Upper lobe of left lung (tissue), 6 donors: ENCODE measurements at places on chromosomes 12 and 14.

DNA sequence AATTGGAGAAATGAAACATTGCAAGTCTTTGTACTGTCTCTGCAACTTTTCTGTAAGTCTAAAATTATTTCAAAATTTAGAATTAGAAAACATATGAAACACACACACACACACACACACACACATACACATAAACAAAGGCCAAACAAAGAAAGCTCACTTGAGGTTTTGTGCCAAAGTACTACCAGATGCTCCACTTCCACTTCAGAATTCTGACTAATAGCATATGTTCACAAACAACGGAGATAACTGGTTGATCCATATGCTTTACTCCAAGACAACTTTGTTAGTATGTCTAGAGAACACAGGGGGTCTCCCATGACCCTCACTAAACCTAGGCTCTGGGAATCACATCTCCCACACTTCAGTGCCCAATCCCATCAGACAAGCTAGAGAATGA is 133.8 kb upstream of the CLEC14A start:
- no peak overlapping the region for H3K4me3 ChIP-seq
- H3K27me3 ChIP-seq = no peaks in the 10 kb centered on the region
- H3K27ac ChIP-seq = no peak overlapping the region
- DNase-seq = no peak
- H3K4me1 ChIP-seq = no peaks in the 10 kb centered on the region
- no peaks in the 10 kb centered on the region for H3K36me3 ChIP-seq

- H3K27ac ChIP-seq = no peak overlapping the region
- no peaks in the 10 kb centered on the region for H3K27me3 ChIP-seq
- H3K4me1 ChIP-seq = no peaks in the 10 kb centered on the region
- H3K4me3 ChIP-seq = no peak overlapping the region
- no peak for DNase-seq
Observed at GRCh38 chr12:90399357-90399756, 555.6 kb downstream of the CCER1 start.

- no peak overlapping the region for H3K27ac ChIP-seq
- H3K4me1 ChIP-seq = no peaks in the 10 kb centered on the region
- no peaks in the 10 kb centered on the region for H3K36me3 ChIP-seq
- no peaks in the 10 kb centered on the region for H3K27me3 ChIP-seq
Observed at GRCh38 chr14:101235335-101236103, 325.8 kb upstream of the DIO3 start.

DNA sequence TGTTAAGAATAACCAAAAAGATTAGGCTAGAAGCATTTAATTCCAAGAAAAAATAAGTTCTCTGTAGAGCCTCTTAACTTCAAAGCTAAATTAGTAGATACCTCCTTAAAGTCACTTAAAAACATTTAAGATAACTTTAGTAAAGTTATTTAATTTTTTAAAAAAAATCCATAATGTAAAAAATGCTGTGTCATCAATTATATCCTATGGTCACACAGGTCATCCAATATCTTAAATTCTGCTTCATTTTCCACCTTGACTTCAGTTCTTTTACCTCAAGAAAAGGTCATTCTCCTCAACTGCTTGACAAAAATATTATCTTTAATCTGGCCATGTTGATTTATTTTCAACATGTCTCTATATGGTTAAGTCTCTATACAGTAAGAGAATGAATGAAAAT is 274.3 kb downstream of the PRKD1 start:
- H3K27ac ChIP-seq = no peak overlapping the region
- no peak overlapping the region for H3K4me3 ChIP-seq
- no peak for DNase-seq
- no peaks in the 10 kb centered on the region for H3K4me1 ChIP-seq
- no peaks in the 10 kb centered on the region for H3K27me3 ChIP-seq
- no peaks in the 10 kb centered on the region for H3K36me3 ChIP-seq

DNA sequence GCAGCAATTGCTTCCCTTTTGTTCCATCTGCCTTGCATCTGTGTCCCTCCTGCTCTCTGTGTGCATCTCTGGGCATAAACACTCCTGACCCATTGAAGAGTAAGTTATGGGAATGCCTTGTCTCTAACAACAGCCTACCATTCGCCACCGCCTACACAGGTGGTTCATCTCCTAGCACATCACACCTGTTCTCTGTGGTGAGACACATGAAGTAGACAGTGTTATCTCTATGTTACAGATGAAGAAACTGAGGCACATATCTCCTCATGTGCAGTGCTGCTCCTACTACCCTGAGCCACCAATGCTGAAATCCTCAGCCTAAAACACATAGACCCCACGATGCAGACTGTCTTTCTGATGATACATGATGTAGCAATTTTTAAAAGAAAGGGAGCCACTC is 77.6 kb downstream of the PITPNM2 start:
- DNase-seq = no peak
- H3K27ac ChIP-seq = no peak overlapping the region
- H3K4me3 ChIP-seq = no peak overlapping the region
- no peaks in the 10 kb centered on the region for H3K36me3 ChIP-seq

GRCh38 chr12:26153421-26154154 is 28.8 kb upstream of the BHLHE41 start:
- no peaks in the 10 kb centered on the region for H3K4me1 ChIP-seq
- H3K4me3 ChIP-seq = no peak overlapping the region
- H3K27ac ChIP-seq = no peak overlapping the region
- no peaks in the 10 kb centered on the region for H3K27me3 ChIP-seq
- no peak for DNase-seq
- H3K36me3 ChIP-seq = no peaks in the 10 kb centered on the region

DNA sequence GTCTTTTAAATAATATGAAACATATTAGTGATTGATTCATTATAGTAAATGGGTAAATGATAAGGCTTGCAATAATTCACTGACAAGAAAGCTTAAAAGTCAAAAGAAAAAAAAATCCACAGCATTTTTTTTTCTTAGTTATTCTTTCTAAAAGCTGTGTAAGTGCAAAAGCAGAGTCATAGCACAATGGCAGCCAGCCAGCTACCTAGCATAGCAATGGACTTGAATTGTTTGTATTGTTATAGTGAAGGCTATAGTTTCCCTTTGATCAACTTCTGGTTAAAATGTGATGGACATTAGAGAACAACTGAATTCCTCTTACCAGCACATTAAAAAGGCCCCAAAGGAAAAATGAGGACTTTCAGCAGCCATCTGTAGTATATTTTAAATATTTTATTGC is 232.1 kb downstream of the NAV3 start:
- H3K4me1 ChIP-seq = no peaks in the 10 kb centered on the region
- H3K27ac ChIP-seq = no peak overlapping the region
- H3K36me3 ChIP-seq = no peaks in the 10 kb centered on the region
- no peak overlapping the region for H3K4me3 ChIP-seq
- DNase-seq = no peak

GRCh38 chr12:12701457-12701856 is 5.5 kb upstream of the GPR19 start:
- no peak for DNase-seq
- peaks cover 22% of the 10 kb centered on the region for H3K4me1 ChIP-seq
- H3K27ac ChIP-seq = no peak overlapping the region
- H3K4me3 ChIP-seq = no peak overlapping the region
- H3K27me3 ChIP-seq = no peaks in the 10 kb centered on the region

DNA sequence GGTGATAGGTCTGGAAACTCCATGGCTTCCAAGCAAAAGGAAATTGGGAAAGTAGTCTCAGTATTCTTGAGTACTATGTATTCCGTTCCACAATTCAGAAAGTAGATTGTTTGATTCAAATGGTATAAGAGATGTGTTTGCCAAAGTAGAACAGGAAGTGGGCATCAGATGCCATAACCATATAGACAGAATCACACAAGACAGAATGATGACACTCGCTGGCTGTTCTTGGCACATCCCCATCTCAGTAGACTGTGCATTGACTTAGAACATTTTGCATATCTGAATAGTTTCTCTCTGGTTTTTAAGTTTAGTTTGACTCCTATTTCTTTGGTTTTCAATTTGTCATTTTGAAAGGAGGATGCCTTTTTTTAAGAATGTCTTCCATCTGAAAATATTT is 221.1 kb upstream of the RGS6 start:
- H3K36me3 ChIP-seq = peaks cover 16% of the 10 kb centered on the region
- H3K27me3 ChIP-seq = no peaks in the 10 kb centered on the region
- H3K27ac ChIP-seq = no peak overlapping the region
- H3K4me3 ChIP-seq = no peak overlapping the region
- peaks cover 6% of the 10 kb centered on the region for H3K4me1 ChIP-seq

- no peak overlapping the region for H3K27ac ChIP-seq
- H3K36me3 ChIP-seq = no peaks in the 10 kb centered on the region
- no peak overlapping the region for H3K4me3 ChIP-seq
- H3K4me1 ChIP-seq = peaks cover 9% of the 10 kb centered on the region
- DNase-seq = no peak
Observed at GRCh38 chr14:31943217-31943799, 133.8 kb upstream of the ARHGAP5 start.

GRCh38 chr14:38951451-38951850 is 151.6 kb downstream of the SEC23A start:
- no peak overlapping the region for H3K27ac ChIP-seq
- H3K36me3 ChIP-seq = no peaks in the 10 kb centered on the region
- DNase-seq = no peak
- no peak overlapping the region for H3K4me3 ChIP-seq

DNA sequence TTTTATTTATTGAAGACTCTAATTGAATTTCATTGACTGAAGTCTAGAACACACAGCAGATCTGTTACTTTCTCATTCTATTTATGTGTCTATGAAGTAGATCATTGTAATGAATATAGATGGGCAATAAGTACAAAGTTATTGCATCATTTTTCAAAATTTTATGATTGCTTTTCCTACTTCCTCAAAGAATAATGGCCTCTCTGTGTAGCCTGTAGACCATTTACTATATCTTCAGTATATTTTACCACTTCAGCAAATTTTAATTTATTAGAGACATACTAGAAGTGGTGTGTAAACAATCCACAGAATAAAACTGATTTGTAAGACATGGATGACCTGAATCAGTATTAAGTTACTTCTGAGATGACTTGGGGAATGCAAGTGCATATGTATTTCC is 291.7 kb upstream of the FAR2 start:
- no peak for DNase-seq
- H3K4me1 ChIP-seq = no peaks in the 10 kb centered on the region
- H3K27ac ChIP-seq = no peak overlapping the region
- H3K4me3 ChIP-seq = no peak overlapping the region
- no peaks in the 10 kb centered on the region for H3K27me3 ChIP-seq

DNA sequence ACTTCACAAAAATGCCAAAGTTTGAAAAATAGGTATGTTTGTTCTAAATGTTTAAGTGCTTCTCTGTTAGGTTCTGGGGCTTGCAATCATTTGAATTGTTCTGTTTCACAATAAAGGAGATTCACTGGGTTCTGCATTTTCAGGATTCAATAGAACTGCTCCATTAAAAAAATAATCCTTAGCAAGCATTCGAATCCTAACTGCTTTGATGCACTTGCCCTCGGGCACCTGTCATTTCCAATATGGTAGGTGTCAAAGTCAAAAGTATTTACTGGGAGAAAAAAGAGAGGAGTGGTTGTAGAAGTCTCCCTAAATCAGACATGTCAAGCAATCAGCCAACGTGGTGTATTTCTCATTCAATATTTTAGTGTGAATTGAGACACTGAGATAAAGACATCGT is 5.5 kb downstream of the APOLD1 start:
- H3K27me3 ChIP-seq = no peaks in the 10 kb centered on the region
- peaks cover 24% of the 10 kb centered on the region for H3K4me1 ChIP-seq
- DNase-seq = no peak
- no peak overlapping the region for H3K27ac ChIP-seq

GRCh38 chr12:128109636-128110035 is 157.3 kb upstream of the TMEM132C start:
- no peaks in the 10 kb centered on the region for H3K4me1 ChIP-seq
- DNase-seq = peak; percentile 29
- no peak overlapping the region for H3K27ac ChIP-seq
- H3K36me3 ChIP-seq = no peaks in the 10 kb centered on the region

DNA sequence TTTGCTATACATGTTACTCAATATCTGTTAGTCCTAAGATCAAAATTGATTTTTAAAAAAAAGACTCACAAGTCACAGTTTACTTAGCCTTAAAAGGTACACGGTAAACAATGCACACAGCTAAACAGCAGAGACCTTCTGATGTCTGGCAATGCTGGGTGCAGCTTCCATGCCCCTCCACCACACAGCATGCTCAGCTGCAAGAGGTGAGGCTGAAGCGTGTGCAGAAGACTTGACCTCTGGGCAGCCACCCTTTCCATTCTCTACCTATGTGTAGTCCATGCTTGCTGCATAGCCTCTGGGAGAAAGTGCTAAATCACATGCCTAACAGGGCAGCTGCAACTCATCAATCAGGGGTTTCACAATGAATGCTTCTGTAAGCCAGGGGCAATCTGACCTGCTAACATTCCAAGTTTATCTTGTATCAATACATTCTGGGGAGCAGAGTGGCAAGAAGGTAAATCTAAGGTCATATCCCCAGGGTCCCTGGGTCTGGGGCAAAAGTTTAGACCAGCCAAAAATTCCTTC is 44.5 kb upstream of the AMN1 start:
- no peak overlapping the region for H3K27ac ChIP-seq
- H3K4me3 ChIP-seq = no peak overlapping the region
- no peak for DNase-seq
- H3K27me3 ChIP-seq = no peaks in the 10 kb centered on the region
- H3K36me3 ChIP-seq = no peaks in the 10 kb centered on the region

DNA sequence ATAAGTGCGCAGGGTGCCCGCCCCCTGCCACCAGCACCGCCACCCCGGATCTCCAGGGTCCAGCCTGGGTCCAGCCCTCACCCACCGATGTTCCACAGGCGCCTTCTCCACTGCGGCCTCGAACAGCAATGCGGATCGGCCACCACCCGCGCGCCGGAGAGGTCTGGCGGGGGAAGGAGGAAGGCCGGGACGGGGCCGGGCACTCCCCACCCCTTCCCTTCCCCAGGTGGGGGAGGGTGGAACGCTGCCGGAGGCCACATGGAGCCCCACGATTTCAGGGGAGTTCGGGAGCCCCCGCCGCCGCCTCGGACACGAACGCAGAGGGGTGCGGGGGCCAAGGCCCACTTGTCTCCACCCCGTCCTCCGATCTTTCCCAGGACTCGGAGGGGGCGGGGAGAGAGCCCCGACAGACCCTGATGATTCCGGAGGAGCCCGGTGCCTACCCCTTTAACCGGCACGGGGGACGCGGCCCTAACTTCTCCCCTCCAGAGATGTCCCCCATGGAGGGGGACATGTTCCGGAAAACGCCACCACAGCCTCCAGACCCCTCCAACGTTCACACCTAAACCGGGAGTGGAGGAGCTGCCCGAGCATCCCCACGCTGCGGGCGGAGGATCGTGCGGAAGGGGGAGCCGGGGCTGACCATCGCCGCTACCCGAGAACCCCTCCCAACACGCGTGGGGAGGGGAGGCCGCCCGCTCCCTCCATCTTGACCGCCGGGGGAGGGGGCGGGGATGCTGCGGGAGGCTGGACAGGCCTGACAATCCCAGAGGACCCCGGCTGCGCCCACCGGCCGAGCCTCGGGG is 1.1 kb downstream of the ATXN2 start:
- peak overlapping the region; percentile 96 for H3K27ac ChIP-seq
- H3K36me3 ChIP-seq = no peaks in the 10 kb centered on the region
- H3K4me1 ChIP-seq = peaks cover 30% of the 10 kb centered on the region
- DNase-seq = peak; percentile 60
- H3K4me3 ChIP-seq = peak overlapping the region; percentile 98

GRCh38 chr14:100330388-100330931 is 7.3 kb downstream of the SLC25A47 start:
- H3K4me1 ChIP-seq = no peaks in the 10 kb centered on the region
- peaks cover 26% of the 10 kb centered on the region for H3K36me3 ChIP-seq
- no peak overlapping the region for H3K27ac ChIP-seq
- DNase-seq = no peak
- no peak overlapping the region for H3K4me3 ChIP-seq
